ENCODE measurements at places on chromosomes 5 and 9.

DNA sequence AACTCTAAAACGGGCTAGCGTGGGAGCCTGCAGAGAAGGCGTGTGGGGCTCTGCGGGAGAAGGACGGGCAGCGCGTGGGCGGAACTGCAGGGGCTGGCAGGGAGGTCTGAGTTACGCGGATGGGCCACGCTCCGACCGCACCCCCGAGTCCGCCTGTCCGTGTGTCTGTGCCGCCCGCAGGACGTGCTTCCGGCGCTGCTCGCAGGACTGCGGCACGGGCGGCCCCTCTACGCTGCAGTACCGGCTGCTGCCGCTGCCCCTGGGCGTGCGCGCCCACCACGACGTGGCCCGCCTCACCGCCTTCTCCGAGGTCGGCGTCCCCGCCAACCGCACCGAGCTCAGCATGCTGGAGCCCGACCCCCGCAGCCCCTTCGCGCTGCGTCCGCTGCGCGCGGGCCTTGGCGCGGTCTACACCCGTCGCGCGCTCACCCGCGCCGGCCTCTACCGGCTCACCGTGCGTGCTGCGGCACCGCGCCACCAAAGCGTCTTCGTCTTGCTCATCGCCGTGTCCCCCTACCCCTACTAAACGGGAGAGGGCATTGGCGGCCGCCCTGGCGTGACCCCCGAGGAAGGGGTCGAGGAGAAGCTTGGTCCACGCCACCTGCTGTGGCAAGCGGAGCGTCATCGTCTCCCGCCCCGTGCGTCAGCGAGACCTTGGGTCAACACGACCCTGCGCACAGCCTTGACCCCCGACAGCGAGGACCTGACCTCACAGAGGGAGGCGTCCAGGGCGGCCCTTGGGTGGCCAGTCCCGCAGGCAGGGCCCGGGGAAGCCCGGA, 11.4 kb upstream of the ASS1 start:
- DNase-seq: peak; percentile 67

- DNase-seq: no peak
Observed at GRCh38 chr9:7858166-7858565, 58.6 kb upstream of the DMAC1 start.

DNA sequence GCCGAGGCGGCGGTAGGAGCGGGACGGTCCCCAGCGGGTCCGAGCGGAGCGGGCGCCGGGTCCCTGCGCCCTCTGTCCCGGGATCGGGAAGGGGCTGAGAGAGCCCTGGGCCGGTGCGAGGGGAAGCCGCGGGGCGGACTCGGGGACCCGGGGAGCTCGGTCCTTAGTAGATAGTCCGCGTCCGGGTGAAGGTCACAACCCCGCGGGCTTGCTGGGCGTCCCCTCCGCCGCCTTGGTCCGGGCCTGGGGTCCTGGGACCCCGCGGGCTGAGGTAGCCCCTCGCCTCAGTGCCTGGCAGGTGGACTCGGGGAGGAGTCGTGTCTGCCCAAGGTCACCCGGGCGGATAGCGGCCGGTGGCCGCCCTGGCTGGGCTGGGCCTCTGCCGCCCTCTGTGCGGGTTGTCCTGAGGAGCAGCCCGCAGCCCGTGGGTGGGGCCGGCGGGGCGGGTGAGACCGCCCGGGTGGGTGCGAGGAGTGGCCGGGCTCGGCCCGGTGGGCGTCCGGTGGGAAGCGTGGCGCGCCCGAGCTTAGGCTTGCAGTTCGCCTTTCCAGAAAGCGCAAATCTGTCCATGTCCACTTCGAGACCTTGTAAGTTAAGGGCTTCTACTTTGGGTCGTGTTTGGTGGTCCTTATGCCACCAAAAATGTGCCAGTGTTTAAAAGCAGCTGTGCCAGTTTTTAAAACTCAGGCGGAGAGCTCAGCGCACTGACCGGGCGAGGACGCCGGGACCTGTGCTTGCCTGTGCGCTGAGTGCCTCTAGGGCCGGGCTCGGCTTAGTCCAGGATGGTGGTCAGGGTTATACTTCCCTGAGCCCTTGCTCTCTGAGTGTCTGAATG, 554 bp downstream of the SDHA start:
- peak; percentile 48 for DNase-seq

GRCh38 chr9:87950765-87951488, 23.4 kb downstream of the CDK20 start:
- DNase-seq: peak; percentile 75

- DNase-seq: no peak
Observed at GRCh38 chr9:37206121-37206620, 85.8 kb downstream of the ZCCHC7 start.

DNA sequence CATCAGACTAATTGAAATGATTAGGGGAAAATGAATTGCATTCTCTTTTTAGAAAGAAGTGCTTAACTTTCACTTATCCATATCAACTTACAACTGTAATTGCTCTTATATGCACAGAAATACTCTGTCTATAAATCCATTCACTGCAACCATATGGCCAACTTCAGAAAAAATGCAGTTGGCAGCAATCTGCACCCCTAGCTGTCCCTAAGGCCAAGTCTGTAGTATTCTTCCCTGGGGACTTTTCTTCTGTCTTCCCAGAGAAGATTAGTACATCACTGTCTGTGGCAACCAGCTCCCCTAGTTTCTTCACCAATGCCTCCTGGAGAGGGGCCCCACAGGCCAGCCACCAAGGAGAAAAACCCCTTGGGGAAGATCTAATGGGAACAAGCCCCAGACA, 45.4 kb downstream of the ABCA1 start:
- DNase-seq: no peak

- DNase-seq: peak; percentile 73
Observed at GRCh38 chr9:87601176-87601575, 103.5 kb downstream of the DAPK1 start.

GRCh38 chr5:59293700-59294099, 599.8 kb downstream of the PDE4D start:
- no peak for DNase-seq

GRCh38 chr5:172877466-172878260, 43.6 kb downstream of the ERGIC1 start:
- DNase-seq: no peak

- DNase-seq: no peak
Observed at GRCh38 chr9:99437145-99437544, 215.1 kb downstream of the SEC61B start.

GRCh38 chr5:54965806-54966205, 19.6 kb downstream of the ESM1 start:
- DNase-seq: no peak

- no peak for DNase-seq
Observed at GRCh38 chr9:124296796-124297550, 39.2 kb downstream of the NEK6 start.

DNA sequence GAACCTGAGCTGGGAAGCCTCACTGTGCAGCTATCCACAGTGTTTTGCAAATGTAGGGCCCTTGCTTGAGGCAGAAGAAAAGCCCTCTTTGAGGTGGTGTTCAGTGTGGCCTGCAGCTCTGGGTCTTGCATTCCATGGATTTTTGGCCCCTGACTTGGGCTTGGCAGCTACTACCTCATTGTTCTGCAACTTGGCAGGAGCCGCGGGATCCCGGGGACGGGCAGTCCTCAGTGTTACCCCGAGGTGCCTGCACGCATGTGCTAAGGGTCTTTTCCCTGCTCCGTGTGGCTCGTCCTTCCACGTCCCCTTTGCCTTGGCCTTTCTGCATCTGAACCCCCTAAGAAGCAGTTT, 39.8 kb downstream of the NEK6 start:
- DNase-seq: no peak

GRCh38 chr5:107090506-107090905, 580.2 kb downstream of the EFNA5 start:
- no peak for DNase-seq

- DNase-seq: no peak
Observed at GRCh38 chr5:42813533-42813932, 1.8 kb upstream of the SELENOP start.

- peak; percentile 59 for DNase-seq
Observed at GRCh38 chr9:91896513-91897121, 53.4 kb downstream of the ROR2 start.

- DNase-seq: no peak
Observed at GRCh38 chr5:133906303-133906702, 62.1 kb downstream of the C5orf15 start.

DNA sequence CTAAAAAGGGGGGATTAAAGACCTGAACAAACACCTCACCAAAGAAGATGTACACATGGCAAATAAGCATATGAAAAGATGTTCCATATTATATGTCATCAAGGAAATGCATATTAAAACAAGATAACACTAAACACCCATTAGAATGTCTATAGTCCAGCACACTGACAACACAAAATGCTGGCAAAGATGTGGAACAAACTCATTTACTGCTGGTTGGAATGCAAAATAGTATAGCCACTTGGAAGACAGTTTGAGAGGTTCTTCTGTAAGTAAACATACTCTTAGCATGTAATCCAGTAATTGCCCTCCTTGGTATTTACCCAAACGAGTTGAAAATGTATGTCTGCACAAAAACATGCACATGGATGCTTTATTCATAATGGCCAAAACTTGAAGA, 73.6 kb downstream of the RGMB start:
- no peak for DNase-seq

- no peak for DNase-seq
Observed at GRCh38 chr9:13552606-13553215, 273.2 kb upstream of the MPDZ start.

DNA sequence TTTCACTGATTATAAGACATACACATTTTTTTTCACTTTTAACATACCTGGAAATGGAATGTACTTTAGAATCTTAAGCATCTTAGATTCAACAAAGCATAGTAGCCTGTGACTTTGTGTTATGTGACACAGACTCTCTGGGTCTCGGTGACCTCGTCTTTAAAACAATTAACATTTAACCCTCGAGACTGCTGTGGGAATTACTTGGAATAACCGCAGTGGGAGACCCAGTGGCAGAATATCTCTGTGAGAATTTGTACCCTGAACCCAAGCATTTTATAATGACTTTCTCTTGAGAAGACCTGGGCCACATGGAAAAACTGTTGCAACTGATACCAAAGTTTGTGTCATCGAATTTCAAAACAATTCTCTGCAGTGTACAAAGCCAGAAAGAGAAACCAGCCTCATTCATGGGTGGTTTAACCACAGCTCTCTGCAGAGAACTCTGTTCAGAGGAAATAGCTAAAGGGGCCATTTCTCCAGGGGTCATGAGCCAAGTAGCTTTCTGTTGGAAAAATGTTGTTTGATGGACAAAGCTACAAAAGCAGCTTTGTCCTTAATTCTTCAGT, 10.0 kb upstream of the RETREG1 start:
- peak; percentile 67 for DNase-seq

GRCh38 chr9:110869931-110870330, 168.3 kb downstream of the LPAR1 start:
- DNase-seq: peak; percentile 44

DNA sequence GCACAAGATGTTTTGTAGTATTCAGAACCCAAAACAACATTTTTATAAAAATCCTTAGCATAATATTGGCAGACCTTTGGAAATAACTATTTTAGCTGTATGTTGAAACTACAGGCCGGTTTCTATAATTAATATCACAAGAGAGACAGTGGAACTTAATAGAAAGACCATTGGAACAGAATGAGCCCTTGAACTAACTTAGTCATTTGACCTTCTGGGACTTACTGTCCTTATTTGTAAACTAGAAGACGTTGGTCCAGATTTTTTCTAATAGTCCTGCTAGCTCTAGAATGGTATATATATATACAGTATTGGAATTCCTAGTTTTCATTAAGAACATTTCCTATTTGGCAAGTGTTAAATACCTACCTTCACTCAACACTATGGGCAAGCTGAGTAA, 69.5 kb upstream of the ALDH1A1 start:
- DNase-seq: no peak

DNA sequence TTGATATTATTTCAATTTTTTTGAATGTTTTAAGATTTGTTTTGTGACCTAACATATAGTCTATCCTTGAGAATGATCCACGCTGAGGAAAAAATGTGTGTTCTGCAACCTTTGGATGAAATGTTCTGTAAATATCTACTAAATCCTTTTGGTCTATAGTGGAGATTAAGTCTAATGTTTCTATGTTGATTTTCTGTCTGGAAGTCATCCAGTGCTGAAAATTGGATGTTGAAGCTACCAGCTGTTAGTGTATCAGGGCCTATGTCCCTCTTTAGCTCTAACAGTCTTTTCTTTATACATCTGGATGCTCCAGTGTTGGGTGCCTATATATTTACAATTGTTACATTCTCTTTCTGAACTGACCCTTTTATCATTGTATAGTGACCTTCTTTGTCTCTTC, 422.3 kb downstream of the TMEM232 start:
- no peak for DNase-seq

DNA sequence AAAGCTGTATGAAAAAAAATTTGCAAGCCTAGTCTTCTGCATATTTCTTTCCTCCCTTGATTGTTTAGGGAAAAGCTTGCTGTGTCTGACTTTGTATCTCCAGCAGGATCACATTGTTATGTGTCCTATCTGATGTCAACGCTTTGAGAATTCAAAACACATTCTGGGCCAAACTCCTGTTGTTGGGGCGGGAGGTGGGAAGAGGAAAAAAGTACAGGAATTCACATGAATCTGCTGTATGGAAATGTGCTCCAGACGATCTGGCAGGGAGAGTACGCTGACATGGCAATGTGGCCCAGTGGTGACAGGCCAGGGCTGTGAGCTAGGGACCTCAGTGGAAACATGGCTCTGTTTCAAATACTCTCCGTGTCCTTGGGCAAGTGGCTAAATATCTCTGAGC, 87.4 kb upstream of the GNA14 start:
- DNase-seq: no peak

GRCh38 chr9:89542401-89543021, 44.6 kb upstream of the SEMA4D start:
- DNase-seq: no peak

GRCh38 chr5:41795125-41795524, 75.1 kb downstream of the OXCT1 start:
- DNase-seq: no peak

- DNase-seq: peak; percentile 18
Observed at GRCh38 chr5:174589599-174589998, 134.8 kb upstream of the MSX2 start.

Data from hematopoietic multipotent progenitor cell treated with erythropoietin and hydrocortisone succinate and interleukin-3 and kit ligand, for 6 days (in vitro differentiated cells).